ENCODE measurements at places on chromosomes 6 and 20. TPM values are rescaled to one million over a fixed set of nuclear protein-coding genes. Genes with fewer than 3 reads are reported as not detected.

ZNF512B gene
- total RNA-seq = 7.1 TPM

MLN gene
- total RNA-seq = not detected

EDEM2 gene
- total RNA-seq = 20.3 TPM

GRIK2 gene
- total RNA-seq = 1.8 TPM

PRDM13 gene
- total RNA-seq = not detected

- no peak for DNase-seq
Observed at GRCh38 chr6:15595461-15596173, 67.2 kb downstream of the DTNBP1 start.

DNA sequence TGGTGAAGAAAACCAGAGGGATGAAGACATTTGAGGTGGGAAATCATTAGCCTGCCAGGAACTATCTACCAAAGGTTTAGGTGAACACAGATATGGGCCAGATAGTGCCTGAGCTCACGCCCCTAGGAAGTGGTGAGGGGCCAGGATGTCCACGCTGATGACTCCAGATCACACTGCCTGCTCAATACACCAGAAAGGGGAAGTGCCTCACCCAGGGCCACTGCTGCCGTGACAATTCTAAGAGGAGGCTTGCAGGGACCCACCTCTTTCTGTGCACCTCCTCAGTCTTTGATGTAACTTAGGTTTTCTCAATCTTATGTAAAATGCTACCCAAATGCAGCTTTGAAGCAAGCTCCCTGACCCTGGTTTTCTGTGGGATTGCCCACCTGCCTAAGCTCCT lies 5.4 kb upstream of the RAB44 start:
- DNase-seq = no peak

GRCh38 chr20:48283470-48284110 lies 498.3 kb upstream of the SULF2 start:
- DNase-seq = no peak

DNA sequence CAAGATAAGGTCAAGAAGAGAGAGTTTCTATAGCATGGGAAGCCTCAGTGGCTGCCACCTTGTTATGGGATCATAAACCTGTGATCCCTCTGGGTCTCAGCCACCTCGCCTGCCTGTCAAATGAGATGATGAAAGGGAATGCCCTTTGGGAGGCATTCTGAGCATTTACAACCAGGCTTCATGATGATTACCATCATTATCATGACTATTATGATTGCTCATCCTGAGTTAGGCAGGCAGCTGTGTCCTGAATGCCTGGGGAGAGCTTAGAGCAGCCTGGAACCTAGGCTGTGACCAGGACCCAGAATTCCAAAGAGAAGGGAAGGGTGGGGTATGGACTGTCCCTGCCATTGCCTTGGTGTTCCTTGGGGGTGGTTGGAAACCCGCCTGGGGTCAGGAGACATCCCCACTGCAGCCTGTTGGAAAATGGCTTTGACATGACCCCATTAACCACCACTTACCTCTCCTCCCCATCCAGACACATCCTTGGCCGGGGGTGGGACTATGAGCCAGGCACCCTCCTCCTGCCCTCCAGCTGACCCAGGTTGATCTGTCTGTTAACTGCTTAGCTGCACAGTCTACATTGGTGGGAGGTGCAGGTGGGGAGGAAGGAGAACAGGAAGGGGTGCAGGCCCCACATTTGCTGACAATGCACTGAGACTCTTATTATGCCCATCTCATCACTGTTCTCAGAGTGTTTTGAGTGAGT lies 51.9 kb downstream of the LRFN2 start:
- no peak for DNase-seq

DNA sequence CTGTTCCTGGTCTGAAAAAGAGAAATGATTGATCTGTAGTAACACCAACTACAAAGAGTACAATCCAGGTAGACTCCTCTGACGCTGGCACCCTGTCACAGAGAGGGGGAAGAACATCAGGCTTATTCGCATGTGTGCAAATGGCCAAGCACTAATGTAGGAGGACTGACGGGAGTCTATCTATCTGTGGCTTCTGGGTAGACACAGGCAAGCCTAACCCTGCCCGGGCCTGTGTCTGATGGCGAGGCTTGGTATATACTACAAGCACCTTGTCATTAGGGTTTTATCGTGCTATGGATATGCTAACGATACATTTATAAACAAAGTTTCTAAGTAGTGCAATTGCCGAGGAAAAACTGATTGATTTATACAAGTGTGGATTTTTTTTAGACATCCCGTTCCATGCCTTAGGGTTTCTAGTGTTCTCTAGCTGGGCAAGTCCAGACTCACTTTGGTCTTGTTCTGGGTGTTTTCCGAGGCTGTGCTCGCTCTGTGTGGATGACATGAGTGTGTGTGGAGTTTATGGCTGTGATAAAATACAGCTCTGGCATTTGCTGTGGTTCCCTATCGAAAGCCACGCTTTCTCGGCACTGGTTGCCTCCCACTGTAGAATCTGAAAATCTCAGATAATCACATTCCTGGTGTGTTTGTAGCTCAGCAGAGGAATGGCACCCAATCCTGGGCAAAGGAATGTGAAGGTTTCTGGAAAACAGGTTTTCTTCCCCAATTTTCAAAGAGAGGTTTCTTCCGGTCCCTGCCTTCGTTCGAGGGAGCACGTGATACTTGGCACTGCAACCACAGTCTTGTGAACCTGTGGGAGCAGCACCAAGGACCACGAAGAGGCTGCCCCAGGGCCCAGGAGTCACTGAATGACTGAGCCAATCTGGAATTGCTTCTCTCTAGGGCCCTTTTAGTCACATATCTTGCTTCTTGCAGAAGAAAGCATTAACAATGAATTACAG lies 67.5 kb upstream of the EDN1 start:
- no peak for DNase-seq

DNA sequence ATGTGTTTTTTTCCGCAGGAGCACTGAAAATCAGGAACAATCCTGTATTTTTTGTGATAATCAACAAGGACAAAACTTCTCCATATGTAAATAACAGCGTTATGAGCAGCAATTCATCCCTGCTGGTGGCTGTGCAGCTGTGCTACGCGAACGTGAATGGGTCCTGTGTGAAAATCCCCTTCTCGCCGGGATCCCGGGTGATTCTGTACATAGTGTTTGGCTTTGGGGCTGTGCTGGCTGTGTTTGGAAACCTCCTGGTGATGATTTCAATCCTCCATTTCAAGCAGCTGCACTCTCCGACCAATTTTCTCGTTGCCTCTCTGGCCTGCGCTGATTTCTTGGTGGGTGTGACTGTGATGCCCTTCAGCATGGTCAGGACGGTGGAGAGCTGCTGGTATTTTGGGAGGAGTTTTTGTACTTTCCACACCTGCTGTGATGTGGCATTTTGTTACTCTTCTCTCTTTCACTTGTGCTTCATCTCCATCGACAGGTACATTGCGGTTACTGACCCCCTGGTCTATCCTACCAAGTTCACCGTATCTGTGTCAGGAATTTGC lies at the start of gene TAAR6:
TSS of gene TAAR6 (plus strand) at position 102 of the 557 bp plus-strand sequence. CDS start at position 102, 0 bp downstream.
- no peak for DNase-seq

DNA sequence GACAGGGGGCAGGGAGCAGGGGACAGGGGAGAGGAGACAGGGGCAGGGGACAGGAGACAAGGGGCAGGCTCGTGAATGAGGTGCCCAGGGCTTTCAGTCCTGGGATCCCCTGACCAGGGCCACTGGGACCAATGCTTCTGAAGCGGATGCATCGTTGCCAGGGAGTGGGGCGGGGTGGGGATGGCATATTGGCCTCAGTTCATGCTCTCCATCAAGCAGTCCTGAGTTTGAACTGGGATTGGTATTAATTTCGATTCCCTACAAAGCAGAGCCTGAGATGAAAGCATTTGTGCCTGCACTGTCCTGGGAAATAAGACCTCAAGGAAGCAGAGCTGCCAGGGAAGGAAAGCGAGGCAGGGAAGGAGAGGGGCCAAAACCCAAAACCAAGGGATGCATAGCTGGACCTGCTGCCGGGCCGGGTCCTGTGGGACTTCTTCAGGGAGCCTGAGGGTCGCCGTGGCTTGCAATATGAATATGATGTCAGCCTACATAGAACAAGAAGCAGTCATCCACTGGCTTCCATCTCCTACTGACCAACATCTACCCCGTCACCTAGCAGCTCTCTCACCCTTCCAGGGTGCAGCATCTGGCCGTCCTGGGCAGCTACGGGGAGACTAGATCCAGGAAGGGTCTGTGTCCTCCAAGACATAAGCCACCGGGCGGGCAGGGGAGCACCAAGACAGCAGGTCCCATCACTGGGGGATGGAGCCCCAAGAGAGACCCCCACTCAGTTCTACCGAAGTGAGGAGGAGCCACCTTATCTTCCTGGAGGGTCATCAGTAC lies 233.3 kb downstream of the SYNDIG1 start:
- DNase-seq = peak; percentile 90

DNA sequence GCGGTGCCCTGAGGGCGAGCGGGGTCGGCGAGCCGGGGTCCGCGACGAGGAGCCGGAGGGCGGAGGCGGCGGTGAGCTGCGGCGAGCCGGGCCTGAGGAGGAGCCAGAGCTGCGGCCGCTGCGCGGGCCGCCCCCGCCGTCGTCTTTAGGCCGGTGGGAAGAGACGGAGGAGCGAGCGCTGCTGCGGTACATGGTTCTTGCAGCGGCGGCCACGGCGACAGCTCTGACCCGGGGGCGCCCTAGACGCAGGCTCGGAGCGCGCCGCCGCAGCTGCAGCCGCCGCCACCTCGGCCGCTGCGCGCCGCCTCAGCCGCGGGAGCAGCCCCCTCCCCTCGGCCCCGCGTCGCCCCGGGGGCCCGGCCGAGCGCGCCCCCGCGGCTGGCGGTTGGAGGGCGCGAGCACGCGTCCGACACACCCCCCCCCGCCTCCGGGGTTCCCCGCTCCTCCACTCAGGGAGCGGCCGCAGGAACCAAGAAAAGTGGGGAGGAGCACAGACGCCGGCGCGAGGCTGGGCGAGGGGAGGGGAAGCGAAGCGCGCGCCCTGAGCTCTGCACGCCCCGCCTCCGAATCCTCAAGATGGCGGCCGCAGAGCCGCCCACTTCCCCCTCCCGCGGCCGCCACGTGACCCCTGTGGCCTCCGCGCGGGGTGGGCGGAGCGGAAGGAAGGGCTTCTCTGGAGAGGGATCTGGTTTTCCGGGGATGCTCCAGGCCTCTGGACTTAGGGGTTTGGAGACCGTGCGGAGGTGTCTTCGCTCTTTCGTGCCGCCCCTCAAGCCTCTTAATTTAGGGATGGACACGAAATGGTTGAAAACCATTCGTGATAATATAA lies at the start of gene ZNF318:
TSS of gene ZNF318 (minus strand) at position 474 of the 829 bp plus-strand sequence. CDS start at position 192, 282 bp downstream.
- DNase-seq = peak; percentile 98
